ENCODE measurements at places on chromosomes 12 and 14.

- DNase-seq = no peak
Observed at GRCh38 chr12:110649341-110649847, 35.5 kb downstream of the TCTN1 start.

DNA sequence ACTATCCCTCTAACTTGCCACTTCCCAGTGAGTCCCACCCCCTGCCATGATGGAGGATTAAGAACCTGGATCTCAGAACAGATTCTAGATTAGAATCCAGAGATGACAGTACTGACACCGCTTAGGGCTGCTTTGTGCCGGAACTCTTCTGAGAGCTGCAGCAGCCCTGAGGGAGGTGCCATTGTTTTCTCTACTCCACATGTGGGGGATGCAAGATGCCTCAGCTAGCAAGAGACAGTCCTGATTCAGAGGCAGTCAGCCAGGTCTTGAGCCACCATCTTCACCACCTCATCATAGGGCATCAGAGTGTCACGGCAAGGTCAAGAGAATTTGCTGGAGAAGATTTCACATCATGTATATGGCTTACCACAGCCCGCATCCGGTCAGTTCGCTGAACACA, 3.4 kb upstream of the PGAM5 start:
- DNase-seq = no peak

DNA sequence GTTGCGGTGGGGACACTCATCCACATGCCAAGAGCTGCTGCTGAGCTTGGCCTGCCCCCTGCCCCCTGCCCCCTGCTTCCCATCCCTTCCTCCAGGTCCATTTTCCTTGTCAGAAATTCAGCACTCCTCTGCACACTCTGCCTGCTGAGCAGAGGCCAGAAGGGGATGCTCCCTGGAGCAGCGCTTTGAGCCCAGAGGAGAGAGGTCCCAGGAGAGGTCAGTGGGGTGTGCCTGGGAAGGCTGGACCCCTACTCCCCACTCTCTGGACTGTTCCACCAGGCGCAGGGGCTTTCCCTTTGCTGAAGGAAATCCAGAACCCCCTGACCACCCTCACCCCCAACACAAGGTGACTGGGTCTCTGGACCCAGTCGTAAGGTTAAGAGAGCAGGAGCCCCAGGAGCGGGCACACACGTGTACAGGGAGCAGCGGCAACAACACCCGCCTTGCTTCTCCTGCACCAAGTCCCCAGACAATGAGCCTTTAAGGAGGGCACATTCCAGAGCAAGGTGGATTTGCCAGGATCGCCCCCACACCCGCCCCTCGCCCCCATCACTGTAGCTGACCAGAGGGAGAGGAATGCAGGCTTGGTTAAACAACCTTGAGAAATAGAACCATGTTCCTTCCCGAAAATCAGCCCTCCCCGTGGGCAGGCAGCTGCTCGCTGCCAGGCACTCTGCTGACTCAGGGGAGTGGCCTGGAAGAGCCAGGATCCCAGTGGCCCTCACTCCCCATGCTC, 30.7 kb downstream of the ISCA2 start:
- no peak for DNase-seq

- no peak for DNase-seq
Observed at GRCh38 chr14:79549515-79549914, 661.8 kb downstream of the DIO2 start.

DNA sequence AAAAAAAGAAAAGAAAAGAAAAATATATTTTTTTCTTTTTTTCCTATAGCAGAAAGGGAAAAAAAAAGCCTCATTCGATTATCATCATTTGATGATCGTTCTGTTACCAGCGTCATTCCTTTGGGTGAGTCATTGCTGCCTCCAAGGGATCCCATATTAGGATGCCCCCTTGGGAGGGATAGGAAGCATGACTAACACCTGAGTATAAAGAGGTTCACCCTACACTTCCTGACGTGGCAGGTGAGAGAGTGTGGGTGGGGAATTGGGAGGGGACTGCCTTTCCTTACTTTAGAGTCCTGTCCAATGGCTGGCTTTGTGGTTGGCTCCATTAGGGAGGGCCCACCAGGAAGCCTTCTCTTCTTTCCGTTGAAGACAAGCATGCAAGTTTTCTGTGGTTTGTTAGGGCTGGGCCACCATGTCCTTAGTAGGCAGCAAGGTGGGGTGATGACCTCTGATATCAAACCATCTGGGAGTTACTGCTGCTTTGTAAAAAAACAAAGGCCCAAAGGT, 56.1 kb upstream of the FUT8 start:
- DNase-seq = no peak

- DNase-seq = no peak
Observed at GRCh38 chr12:56127485-56127887, 581 bp upstream of the ESYT1 start.

- no peak for DNase-seq
Observed at GRCh38 chr12:40287369-40287975, 62.7 kb downstream of the LRRK2 start.

DNA sequence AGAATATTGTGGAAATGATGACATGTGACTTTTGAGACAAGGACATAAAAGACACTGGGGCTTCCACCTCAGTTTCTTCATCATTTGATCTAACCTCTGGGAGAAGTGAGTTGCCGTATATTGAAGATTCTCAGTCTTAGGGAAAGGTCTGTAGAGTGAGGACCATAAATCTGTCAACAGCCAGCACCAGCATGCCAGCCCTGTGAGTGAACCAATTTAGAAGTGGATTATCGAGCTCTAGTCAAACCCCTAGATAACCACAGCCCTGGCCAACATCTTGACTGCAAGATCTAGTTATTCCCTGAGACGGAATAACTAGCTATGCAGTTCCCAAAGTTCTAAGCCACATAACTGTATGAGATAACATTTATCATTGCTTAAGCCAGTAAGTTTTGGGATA, 108.8 kb upstream of the PTPRR start:
- DNase-seq = no peak

- no peak for DNase-seq
Observed at GRCh38 chr12:2289525-2289924, 236.7 kb downstream of the CACNA1C start.

DNA sequence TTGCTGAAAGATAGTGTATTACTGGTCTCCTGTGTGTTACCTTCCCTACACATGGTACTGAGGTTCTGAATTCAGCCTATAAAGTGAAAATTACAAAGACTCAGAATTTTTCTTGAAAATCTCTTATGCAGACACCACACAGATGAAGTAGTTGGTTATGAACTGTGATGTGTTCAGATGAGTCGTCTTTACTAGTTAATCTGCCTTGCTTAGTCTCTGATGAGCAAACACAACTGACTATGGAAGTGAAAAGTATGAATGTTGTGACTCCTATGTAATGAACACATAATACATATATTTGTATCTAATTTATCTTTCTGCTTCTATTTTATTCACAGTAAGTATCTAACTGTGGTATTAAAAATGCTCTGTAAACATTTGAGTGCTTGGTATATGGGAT, 4.7 kb downstream of the MTERF2 start:
- no peak for DNase-seq

GRCh38 chr12:27616356-27617142, 79.7 kb upstream of the REP15 start:
- DNase-seq = no peak

DNA sequence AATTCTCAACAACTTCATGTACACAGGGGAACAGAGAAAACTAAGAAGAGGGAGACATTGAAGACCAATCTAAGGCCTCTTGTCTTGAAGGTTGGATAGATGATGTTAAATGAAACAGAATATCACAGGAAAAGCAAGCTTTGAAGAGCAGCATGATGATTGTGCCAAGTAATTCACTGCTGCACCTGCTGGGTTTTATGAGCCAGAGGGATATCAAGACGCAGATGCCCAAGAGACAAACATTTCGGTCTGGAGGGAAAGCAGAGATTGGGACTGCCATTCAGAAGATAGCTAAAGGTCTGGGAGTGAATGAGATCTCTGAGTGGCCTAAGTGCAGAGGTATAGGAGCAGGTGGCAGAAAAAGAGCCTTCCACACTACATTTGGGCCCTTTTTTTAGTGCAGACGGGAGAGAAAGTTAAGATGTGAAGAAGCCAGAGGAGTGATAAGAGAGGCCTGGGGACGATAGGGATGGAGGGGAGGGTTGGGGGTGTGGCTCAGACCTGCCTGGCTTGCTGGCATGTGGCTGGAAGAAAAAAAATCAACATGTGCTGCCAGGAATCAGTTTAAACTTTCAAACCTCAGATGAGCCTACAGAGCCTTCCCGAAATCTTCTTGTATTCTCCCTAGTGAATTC, 200.6 kb downstream of the AEBP2 start:
- no peak for DNase-seq

Data from femur (tissue), 1 donor.